Small intestine (tissue), 16 donors: ENCODE measurements at places on chromosomes 13 and 19. TPM values are rescaled to one million over a fixed set of nuclear protein-coding genes. Genes with fewer than 3 reads are reported as not detected.
A peak's percentile ranks its signal among the peaks of the same experiment; 100 is the strongest.

The UPK1A gene
- polyA plus RNA-seq: not detected

The HPN gene
- not detected for polyA plus RNA-seq

DNA sequence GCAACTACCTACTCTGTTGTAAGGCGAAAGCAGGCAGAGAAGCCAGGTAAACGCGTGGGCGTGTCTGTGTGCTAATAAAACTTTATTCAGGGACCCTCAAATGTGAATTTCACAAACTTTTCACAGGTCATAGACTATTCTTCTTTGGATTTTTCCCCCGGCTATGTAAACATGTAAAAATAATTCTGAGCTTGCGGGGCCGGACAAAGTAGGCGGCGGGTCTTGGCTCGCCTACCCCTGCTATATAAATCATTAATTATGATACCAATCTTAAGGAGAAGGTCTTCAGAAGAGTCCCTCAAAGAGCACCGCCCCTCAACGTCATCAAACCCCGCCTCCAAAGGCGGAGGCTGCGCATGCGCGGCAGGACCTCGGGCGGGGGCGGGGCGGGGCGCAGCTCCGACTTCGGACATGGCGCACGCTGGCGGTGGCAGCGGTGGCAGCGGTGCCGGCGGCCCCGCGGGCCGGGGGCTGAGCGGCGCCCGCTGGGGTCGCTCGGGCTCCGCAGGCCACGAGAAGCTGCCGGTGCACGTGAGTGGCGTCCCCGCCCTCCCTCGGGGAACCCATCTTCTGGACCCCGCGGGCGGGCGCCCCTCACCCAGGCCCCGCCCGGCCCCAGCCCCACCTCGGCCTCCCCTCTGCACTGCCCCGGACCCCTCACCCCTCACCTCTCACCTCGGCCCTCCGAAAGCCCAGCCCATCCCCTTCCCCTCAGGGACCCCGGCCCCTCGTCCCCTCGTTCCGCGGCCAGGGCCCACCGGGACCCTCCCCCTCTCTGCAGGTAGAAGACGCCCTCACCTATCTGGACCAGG lies at the start of gene SIN3B:
SIN3B (plus strand) TSS at position 389 of the 812 bp plus-strand sequence; CDS start at position 412, 23 bp downstream.
- DNase-seq: peak; percentile 91

- DNase-seq: no peak
Observed at GRCh38 chr19:49954933-49955332, 6.0 kb downstream of the SIGLEC11 start.

DNA sequence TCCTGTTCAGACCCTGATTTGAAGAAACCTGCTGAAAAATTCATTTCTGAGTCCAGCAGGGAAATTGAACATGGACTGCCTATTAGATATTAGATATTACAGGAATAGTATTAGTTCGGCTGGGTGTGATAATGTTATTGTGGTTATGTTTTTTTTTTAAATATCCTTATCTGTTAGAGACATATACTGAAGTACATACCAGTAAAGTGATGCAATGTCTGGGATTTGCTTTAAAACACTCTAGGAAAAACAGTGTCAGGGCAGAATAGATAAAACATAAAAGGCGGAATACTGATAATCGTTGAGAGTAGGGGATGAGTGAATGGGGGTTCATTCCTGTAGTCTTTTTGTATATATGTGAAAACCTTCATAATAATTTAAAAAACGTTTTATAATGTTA lies 28.7 kb upstream of the AMER2 start:
- no peak for DNase-seq

DNA sequence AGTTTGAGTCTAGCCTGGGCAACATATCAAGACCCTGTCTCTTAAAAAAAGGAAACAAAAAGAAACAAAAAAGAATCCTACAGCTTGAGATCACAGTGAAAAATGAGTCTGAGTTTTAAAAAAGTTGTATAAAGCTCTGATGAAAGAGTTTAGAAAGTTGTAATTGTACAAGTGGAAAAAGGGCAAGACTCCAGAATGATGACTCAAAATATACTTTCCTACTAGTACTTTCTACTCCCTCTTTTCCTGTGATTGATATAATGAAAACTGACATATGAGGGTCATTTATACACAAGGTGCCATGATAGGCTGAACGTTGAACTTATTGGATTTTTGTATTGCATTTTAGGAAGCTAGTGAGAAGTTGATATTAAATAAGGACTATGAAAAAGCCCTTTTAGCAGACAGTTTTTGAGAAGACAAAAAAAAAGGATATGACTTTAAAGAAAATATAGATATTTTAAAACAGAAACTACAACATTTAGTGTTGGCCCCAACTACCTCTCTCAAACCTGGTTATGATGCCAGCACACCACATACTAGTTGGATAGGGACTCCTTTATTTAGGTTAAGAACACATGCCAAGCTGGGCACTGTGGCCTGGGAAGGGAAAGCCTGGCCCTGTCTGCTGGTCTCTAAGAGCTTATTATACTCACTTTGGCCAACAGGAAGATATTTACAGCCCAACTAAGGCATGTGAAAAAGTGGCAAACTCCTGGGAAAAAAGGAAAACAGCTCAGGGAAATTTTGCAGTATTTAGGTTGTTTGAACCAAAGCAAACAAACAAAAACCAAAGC lies 116.6 kb downstream of the KL start:
- DNase-seq: no peak
